ENCODE measurements at places on chromosomes 5 and 9. TPM values are rescaled to one million over a fixed set of nuclear protein-coding genes. Genes with fewer than 3 reads are reported as not detected.

Gene CDKN2B
- not detected for total RNA-seq

Gene NR6A1
- total RNA-seq: 1.7 TPM

Gene SLCO6A1
- total RNA-seq: not detected

Gene FAM221B
- total RNA-seq: not detected

Gene DOCK2
- 2.3 TPM for total RNA-seq

Gene IRX2
- total RNA-seq: 1.6 TPM

Gene PCDHGB1
- 2.0 TPM for total RNA-seq

Gene HDAC3
- total RNA-seq: 51.8 TPM

Gene CANX
- total RNA-seq: 342 TPM

Gene CD72
- 0.06 TPM for total RNA-seq

Gene MCC
- 0.39 TPM for total RNA-seq

Gene DDX41
- 131 TPM for total RNA-seq

Gene PTGR1
- total RNA-seq: 396 TPM

Gene SPINK6
- total RNA-seq: not detected

Gene GNA14
- not detected for total RNA-seq

Gene NR2F1
- total RNA-seq: 3.8 TPM

Gene GLDC
- total RNA-seq: 14.0 TPM

Gene TSLP
- total RNA-seq: not detected

Gene FBXO4
- 5.6 TPM for total RNA-seq

Gene BHMT
- total RNA-seq: not detected

Gene CTSL
- total RNA-seq: 806 TPM

Gene GABRP
- total RNA-seq: not detected

Gene PCDHB3
- not detected for total RNA-seq
